CD4-positive, CD25-positive, alpha-beta regulatory T cell (primary cell): ENCODE measurements at places on chromosomes 11 and 22. TPM values are rescaled to one million over a fixed set of nuclear protein-coding genes. Genes with fewer than 3 reads are reported as not detected.

The B3GAT1 gene
- total RNA-seq, result 1.9 TPM

The TRIM49 gene
- total RNA-seq, result not detected

The MAPK8IP2 gene
- total RNA-seq, result 0.30 TPM

DNA sequence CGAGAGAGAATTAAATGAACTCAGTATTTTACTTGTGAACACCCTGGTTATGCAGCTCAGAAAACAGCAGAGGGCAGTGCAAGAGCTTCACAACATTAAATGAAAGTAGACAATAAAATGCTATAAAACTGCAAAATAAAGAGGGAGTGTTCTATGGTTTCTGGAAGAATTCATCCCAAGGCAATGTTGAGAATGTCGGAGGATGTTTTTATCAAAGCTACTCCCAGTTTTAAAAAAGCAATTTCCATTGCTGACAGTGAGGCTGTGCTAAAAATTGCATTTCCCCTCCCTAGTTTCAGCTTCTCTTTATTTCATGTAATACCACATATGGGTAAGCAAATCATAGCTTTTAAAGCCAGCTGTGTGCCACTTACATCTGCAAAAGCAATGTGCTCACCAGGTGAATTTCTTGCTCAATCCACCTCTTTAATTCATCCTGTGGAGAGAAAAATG is 296.8 kb downstream of the RAB38 start:
- H3K27ac ChIP-seq, result no peak overlapping the region
- no peaks in the 10 kb centered on the region for H3K36me3 ChIP-seq
- no peaks in the 10 kb centered on the region for H3K4me1 ChIP-seq
- H3K27me3 ChIP-seq, result no peaks in the 10 kb centered on the region

GRCh38 chr22:39936523-39937145 is 23.6 kb upstream of the TMA7B start:
- H3K4me3 ChIP-seq, result peak overlapping the region; percentile 67
- no peak for DNase-seq
- H3K27ac ChIP-seq, result peak overlapping the region; percentile 80
- H3K36me3 ChIP-seq, result no peaks in the 10 kb centered on the region
- H3K27me3 ChIP-seq, result no peaks in the 10 kb centered on the region
- H3K4me1 ChIP-seq, result peaks cover 97% of the 10 kb centered on the region

DNA sequence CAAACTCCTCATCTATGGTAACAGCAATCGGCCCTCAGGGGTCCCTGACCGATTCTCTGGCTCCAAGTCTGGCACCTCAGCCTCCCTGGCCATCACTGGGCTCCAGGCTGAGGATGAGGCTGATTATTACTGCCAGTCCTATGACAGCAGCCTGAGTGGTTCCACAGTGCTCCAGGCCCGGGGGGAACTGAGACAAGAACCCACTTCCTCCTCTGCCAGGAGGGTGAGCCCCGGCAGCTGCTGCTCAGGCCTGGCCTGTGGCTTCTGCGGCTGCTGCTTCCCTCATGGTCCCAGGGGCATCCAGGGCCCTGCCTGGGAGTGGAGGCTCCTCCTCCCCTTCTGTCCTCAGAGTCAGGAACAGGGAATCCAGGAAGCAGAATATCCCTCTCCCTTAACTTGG is 98.4 kb downstream of the ZNF280B start:
- H3K36me3 ChIP-seq, result no peaks in the 10 kb centered on the region
- DNase-seq, result no peak
- H3K4me1 ChIP-seq, result no peaks in the 10 kb centered on the region
- H3K4me3 ChIP-seq, result no peak overlapping the region

DNA sequence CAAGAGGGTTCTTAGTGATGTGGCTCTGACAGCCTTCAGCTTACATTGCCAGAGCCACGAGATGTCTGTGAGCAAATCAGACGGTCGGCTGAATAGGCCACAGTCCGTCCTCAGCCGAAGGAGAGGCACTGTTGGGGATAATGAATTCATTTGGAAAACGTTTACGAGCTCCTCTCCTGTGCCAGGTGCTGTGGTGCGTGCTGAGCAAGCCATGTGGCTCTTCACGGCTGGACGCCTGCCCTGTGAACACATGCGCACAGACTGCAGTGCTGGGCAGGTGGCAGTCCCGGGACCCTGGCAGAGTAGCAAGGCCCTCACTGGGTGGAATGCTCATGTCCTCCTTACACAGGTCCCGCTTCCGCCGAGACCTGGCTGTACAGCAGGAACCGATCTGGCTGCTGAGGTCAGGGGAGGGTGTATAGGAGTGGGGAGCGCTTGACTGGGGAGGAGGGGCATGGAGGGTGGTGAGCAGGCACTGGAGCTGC is 6.8 kb downstream of the TBC1D22A start:
- H3K27me3 ChIP-seq, result no peaks in the 10 kb centered on the region
- peaks cover 37% of the 10 kb centered on the region for H3K4me1 ChIP-seq
- H3K4me3 ChIP-seq, result no peak overlapping the region
- H3K27ac ChIP-seq, result no peak overlapping the region
- DNase-seq, result no peak

GRCh38 chr11:119087747-119088241 is 3.1 kb downstream of the HMBS start:
- no peak overlapping the region for H3K27ac ChIP-seq
- DNase-seq, result peak; percentile 56
- no peaks in the 10 kb centered on the region for H3K36me3 ChIP-seq

DNA sequence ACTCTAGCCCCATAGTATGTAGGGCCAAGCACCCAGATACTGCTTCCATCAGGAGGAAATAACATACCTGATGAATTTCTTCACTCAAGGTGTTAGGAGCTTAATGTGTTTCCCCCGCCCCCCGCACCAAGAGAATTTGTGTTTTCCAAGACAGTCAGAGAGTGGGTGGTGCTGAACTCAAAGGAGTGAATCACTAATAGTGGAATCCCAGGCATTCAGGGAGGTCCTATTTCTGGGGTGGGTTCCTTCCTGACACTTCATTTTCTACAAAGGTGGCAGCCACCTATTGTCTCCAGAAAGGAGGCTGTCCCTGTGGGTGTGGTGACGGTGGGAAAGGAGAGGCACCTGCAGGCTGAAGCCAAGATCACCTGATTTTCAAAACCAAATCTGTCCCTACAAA is 50.8 kb upstream of the ELF5 start:
- DNase-seq, result no peak
- no peaks in the 10 kb centered on the region for H3K36me3 ChIP-seq
- no peaks in the 10 kb centered on the region for H3K4me1 ChIP-seq
- no peak overlapping the region for H3K27ac ChIP-seq

DNA sequence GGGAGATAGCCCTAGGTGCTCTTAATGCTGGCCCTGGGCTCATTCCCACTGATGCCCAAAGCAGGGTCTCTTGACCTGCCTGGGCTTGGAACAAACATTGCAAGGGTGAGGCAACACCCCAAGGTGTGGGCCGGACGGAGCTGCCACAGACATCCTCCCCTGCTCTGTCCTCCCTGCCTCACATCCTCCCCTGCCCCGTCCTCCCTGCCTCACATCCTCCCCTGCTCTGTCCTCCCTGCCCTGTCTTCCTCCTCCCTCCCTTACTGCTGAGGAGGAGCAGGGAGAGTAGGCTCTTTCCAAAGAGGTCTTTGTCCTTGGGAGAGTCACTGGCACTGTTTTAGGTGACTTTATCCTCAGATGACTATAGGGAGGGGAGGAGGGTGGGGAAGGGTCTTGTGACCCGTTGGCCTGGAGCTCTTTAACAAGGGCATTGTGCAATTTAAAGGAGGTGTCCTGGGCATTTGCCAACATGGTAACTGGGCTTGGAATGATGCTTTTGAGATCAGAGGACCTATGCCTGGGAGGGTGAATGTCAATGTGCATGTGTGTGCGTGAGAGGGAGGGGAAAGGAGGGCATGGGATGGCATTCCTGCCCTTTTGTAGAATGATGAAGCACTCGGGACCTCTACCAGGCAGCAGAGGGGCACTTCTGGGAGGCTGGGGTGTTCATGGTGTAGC is 700 bp downstream of the FAM180B start:
- no peak for DNase-seq
- peaks cover 27% of the 10 kb centered on the region for H3K36me3 ChIP-seq
- no peaks in the 10 kb centered on the region for H3K27me3 ChIP-seq
- no peak overlapping the region for H3K27ac ChIP-seq
- H3K4me1 ChIP-seq, result no peaks in the 10 kb centered on the region

DNA sequence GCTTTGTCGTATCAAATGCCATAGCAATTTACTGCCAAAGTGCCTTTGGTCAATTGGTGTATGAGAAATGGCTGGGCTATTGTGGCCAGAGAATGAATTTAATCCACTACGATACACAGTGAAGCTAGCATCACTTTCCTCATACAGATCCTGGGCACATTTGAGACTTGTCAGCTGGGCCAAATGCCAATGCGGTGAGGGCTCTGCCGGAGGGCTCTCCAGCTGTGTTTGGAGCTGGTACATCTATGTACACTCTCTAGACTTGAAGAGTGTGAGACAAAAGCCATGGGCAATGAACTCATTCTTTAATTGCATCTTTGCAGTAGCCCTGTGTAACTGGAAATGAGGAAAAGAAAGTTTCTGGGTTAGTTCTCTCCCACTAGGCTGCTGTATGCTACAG is 1052.9 kb downstream of the NTM start:
- no peaks in the 10 kb centered on the region for H3K4me1 ChIP-seq
- no peak overlapping the region for H3K27ac ChIP-seq
- H3K27me3 ChIP-seq, result peaks cover 5% of the 10 kb centered on the region
- H3K4me3 ChIP-seq, result no peak overlapping the region

DNA sequence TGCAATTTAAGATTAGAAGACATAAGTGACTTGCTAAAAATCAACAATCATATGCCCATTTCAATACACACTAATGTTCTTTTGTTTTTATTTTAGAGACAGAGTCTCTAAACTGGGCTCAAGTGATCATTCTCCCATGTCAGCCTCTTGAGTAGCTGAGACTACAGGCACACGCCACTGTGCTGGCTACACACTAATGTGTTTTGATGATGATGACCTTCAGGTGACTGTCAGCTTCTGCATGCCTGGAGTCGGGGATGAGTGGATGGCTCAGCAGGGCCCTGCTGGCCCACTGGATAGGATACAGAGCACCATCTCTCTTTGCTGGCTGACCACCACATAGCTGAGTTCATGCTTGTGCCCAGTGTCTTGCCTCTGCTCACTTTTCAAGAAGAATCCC is 27.0 kb upstream of the POU2AF1 start:
- no peak for DNase-seq
- H3K4me3 ChIP-seq, result no peak overlapping the region
- H3K27me3 ChIP-seq, result no peaks in the 10 kb centered on the region

GRCh38 chr11:95863486-95864140 is 60.3 kb downstream of the MTMR2 start:
- H3K4me1 ChIP-seq, result no peaks in the 10 kb centered on the region
- no peak for DNase-seq
- H3K4me3 ChIP-seq, result no peak overlapping the region
- H3K36me3 ChIP-seq, result peaks cover 8% of the 10 kb centered on the region

DNA sequence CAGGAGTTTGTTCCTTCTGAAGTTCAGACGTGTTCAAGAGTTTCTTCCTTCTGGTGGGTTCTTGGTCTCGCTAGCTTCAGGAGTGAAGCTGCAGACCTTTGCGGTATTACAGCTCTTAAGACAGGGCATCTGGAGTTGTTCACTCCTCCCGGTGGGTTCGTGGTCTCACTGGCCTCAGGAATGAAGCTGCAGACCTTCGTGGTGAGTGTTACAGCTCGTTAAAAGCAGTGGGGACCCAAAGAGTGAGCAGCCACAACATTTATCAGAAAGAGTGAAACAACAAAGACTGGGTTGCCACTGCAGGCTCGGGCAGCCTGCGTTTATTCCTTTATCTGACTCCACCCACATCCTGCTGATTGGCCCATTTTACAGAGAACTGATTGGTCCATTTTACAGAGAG is 373.1 kb downstream of the ETS1 start:
- H3K27me3 ChIP-seq, result no peaks in the 10 kb centered on the region
- H3K4me1 ChIP-seq, result no peaks in the 10 kb centered on the region
- no peak overlapping the region for H3K27ac ChIP-seq
- no peak overlapping the region for H3K4me3 ChIP-seq
- no peak for DNase-seq

GRCh38 chr22:38141217-38141973 is 30.9 kb upstream of the BAIAP2L2 start:
- H3K4me1 ChIP-seq, result peaks cover 9% of the 10 kb centered on the region
- no peaks in the 10 kb centered on the region for H3K27me3 ChIP-seq
- no peak for DNase-seq
- no peak overlapping the region for H3K27ac ChIP-seq
- no peak overlapping the region for H3K4me3 ChIP-seq
